ENCODE measurements at places on chromosomes 7 and 10.

DNA sequence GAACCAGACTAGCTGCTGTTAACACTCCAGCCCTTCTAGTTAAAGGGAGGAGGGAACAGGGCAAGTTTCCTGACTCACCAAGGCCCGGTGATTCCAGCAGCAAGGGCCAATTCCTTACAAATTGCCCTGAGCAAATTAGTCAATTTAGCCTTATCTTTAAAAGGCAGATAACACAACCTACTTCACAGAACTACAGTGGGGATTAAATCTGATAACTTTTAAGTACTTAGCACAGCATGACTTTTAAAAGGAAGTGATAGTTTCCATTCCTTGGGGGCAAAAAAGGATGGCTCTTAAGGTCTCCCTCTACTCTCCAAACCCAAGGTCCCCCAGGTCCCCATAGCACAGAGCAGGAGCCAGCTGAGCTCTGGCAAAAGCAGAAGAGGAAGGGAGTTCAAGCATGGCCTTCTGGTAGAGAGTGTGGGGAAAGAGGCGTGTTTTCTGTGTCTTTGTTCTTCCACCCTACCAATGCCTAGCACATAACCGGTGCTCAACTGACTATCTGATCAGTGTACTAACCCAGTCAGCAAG is 4.0 kb downstream of the CDCA7L start:
- DNase-seq = no peak

- DNase-seq = peak; percentile 75
Measured at GRCh38 chr7:30671793-30672465, 10.3 kb downstream of the CRHR2 start.

DNA sequence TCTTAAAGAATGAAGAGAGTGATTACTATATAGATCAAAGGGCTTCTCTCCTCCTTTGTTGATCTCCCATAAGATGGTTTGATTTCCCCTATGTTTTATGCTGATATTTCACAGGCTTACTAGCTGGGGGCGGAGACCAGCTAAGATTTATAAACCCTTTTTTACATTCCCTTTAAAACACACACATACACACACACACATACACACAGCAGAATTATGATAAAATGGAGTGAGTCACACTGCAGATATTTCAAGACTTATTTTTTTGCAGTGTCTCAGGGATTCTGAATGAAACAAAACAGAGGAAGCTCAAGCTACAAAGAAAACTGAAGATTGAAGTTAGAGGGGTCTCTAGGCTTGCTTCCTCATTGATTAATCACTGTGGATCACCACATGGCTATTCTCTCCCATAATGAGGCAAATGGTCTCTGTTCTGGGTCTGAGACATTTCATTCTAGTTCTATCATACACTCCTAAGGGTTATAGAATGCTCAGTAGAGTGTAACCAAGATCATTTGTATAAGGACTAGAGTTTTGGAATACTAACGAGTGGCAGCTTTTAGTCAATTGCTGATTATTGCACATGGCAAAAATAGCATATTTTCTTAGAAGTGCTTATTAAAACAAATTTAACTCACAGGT is 18.6 kb downstream of the INA start:
- no peak for DNase-seq

- DNase-seq = no peak
Measured at GRCh38 chr10:52284416-52285013, 29.6 kb upstream of the DKK1 start.

DNA sequence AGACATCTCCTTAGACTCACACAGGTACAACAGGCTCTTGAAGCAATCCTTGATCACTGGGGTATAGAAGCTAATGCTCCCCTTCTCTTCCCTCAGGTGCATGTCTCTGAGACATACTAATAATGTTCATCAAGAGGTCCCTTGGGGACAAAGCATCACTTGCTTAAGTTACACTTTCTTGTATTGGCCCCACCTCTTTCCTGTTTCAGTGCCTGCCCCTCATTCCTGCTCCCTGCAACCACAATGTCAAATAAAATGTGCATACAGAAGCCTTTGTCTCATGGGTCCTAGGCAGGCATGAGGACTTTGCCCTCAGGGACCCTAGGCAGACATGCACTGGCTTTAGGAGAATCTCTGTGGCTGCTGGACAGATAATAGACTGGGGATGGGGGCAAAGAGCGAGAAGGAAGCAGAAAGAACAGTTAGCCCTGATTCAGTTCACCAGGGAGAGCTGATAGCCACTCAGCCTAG is 175.0 kb upstream of the NPY start:
- no peak for DNase-seq

- no peak for DNase-seq
Measured at GRCh38 chr10:132528064-132528691, 9.4 kb upstream of the INPP5A start.

DNA sequence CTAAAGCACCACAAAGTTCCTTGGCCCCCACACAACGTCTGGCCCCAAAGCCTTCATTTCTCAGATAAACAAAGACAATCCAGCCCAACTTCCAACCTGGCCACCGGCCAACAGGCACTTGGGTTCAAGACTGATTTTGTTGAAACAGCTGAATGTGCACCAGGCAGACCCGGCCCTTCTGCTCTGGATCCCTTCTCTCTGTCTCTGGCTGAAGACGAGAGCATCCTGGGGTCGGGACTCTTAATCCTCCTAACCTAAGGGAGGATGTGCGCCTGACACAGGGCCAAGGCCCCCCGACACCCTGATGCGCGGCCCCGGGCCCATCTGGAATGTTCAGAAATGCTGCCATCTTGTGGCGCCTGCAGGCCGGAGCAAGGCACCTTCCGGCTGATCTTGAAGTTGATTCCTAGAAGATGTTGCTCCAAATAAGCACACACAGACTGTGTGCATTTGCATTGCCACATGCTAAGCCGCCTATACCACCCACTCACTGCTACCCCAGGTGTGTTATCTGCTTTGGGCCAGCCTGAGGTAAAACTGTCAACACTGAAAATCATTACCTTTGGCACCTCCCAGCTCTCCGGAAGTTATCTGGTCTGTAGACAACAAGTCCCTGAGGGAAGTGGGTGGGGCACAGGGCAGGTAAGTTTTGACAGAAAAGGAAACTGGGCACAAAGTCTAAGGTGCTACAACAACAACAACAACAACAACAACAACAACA is 98.4 kb upstream of the HABP2 start:
- peak; percentile 75 for DNase-seq

GRCh38 chr7:128810473-128810872 is 18.7 kb downstream of the CCDC136 start:
- DNase-seq = no peak

Measured in right cardiac atrium (tissue), 5 donors.